AG20443 (cell line): ENCODE measurements at places on chromosomes 4 and X.

- peak; percentile 20 for DNase-seq
Measured at GRCh38 chrX:16457239-16457638, 192.7 kb upstream of the S100G start.

DNA sequence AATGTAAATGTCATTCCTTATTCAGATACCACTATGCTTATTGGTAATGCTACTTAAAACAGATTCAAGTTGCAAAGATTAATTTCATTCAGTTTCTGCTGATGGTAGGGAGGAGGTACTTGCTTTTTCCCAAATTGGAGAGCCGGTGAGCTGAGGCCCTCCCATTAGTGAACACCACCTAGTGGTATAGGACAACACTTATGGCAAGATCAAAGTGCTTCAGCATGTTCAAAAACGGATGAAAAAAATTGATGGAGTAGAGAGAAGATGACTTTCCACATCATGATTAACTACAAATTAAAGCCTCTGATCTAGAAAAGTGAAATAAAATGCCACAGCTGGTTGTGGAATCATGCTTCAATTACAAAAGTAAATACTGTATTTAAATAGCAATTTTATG, 112.9 kb downstream of the MBNL3 start:
- no peak for DNase-seq

DNA sequence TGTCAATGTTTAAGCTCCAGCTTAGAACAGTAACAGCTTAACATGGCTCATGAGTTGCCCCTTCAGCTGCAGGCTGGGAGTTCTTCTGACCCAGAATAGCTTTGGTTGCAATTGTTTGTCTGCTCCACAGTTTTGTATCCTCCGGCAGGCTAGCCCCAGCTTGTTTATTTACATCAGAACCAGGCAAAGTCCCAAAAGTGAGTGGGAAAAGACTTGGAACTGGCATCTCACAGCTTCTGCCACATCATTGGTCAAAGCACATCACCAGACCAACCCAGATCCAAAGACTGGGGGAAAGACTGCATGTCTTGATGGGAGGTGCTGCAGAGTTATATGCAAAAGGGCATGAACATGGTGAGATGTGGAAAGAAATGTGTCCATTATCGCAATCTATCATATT, 231.2 kb upstream of the CPEB2 start:
- no peak for DNase-seq

DNA sequence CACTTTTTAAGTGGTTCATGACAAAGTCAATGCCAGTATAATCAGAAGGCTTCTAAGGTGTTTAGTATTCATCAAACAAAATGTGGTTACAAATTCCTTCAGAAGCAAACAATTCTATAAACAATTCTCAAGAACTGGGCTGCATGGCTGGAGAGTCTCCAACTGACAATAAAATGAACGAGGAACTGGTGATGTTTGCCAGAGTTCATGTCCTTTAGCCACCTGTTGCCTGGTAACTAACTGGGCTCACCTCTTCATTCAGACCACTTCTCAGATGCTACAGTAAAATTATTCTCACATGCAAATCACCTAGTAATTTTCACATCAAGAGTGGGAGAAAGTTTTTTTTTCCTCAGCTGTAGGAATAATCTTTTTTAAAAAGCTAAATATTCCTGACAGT, 53.3 kb downstream of the CAMK2D start:
- no peak for DNase-seq

- peak; percentile 3 for DNase-seq
Measured at GRCh38 chr4:43456383-43456782, 563.9 kb downstream of the GRXCR1 start.

DNA sequence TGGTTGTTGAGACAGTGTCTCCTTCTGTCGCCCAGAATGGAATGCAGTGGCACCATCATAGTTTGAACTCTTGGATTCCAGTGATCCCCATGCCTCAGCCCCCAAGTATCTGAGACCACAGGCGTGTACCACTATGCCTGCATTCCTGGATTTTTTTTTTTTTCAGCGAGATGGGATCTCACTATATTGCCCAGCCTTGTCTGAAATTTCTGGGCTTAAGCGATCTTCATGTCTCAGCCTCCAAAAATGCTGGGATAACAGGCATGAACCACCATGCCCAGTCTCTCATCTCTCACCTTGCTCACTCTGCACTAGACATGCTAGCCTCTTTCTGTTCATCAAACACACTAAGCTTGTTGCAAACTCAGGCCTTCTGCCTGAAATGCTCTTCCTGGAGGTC, 104.1 kb downstream of the UBE2K start:
- no peak for DNase-seq

GRCh38 chr4:8427761-8428287, 12.7 kb downstream of the ACOX3 start:
- DNase-seq: peak; percentile 71
